ENCODE measurements at places on chromosomes 2 and 18.

- no peak for DNase-seq
Observed at GRCh38 chr18:67411116-67411515, 105.4 kb downstream of the DSEL start.

DNA sequence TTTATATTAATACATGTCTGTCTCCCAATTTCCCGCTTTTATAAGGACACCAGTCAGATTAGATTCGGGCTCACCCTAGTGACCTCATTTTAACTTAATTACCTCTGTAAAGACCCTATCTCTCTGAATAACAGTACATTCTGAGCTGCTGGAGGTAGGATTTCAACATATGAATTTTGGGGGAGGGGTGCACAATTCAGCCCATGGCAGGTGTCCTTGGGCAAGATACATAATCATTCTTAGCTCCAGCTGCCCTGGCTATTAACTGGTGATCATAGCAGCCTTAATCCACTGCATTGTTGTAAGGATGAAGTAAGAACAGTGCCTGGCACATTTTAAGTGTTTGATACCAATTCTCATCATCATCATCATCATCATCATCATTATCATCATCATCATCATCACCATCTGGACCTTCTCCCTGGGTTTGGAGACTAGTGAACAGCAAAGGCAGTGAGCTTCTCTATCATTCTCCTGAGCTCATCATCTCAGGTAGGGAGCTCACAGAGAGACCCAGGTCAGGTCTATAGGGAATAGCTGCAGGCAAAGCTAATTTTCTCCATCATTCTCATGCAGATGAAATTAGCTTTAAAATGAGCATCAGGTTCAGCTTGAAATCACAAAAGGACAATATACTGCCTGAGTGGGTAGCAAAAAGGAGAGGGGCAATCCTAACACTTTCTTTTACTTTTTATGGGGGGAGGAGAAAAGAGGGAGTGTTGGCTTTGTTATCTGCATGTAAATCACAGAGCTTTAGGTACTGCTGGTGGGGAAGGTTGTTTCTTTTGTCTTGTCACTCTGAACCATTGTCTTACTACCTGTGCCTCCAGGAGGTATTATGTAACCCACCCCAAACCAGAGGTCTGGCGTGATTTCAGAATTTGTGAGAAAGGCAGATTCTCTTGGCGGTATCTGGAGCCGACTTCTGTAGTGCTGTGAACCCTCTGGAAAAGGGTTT is 125.5 kb upstream of the SPRED2 start:
- no peak for DNase-seq

DNA sequence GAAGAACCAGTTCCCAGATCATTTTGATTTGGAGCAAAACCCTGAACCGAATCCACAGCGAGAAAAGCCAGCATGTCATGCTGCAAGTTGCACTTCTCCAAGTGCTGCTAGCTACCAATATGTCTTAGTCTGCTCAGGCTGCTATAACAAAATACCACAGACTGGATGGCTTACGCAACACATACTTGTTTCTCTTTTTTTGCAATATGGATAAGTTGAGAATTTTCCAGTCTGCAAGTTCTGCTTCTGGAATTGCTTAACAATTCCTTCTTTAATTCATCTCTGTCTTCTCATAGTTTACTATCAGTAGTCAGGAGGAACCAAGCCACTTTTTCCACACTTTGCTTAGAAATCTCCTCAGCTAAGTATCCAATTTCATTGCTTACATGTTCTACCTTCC is 105.9 kb upstream of the RBBP8 start:
- DNase-seq: no peak

- DNase-seq: no peak
Observed at GRCh38 chr2:16332681-16333557, 332.7 kb downstream of the CYRIA start.

- DNase-seq: no peak
Observed at GRCh38 chr18:63534615-63535014, 7.6 kb upstream of the SERPINB12 start.

GRCh38 chr2:158762336-158762735 is 32.8 kb upstream of the DAPL1 start:
- no peak for DNase-seq

GRCh38 chr18:47658498-47658897 is 272.0 kb downstream of the SMAD2 start:
- no peak for DNase-seq

GRCh38 chr2:105671156-105671555 is 73.6 kb upstream of the NCK2 start:
- no peak for DNase-seq

DNA sequence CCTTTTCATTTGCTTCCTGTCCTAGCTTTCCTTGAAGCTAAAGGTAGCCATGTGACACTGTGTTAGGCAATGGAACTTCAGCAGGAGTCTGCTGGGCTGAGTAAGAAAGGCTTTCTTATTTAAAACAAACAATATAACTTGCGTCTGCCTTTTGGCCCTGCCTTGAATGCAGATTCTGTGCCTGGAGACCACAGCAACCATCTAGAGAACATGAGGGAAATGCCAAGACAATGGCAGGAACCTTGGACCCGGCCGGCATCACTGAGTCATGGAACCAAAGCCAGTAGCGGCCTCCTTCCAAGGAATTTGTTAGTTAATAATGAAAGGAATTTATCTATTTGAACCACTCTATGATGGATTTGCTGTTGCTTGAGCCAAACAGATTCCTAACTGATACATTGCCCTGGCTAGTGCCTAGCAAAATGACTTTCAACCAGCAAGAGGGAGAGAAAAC is 207.5 kb upstream of the EPHA4 start:
- DNase-seq: no peak

Data from NCI-H2171 (cell line).